ENCODE measurements at places on chromosomes 11 and 22. TPM values are rescaled to one million over a fixed set of nuclear protein-coding genes. Genes with fewer than 3 reads are reported as not detected.

DNA sequence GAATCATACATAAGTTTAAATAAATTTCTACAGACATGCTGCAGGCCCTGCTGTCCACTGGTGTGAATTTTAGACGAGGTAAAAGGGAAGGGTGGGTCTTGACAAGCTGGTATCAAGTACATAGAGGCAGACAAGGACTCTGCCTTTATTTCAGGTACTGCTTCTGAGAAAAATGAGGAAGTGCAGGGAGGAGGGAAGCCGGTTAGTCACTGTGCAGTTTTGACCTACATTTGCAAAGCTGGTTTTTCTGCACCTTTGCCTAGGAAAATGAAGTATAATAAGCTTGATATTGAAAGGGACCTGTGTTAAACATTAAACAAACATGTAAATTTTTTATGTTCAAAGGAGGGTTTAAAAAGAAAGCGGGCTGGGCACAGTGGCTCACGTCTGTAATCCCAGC is 24.6 kb downstream of the TMEM45B start:
- no peak for DNase-seq

GRCh38 chr11:8812438-8812837 is 98.6 kb upstream of the AKIP1 start:
- DNase-seq = no peak

- no peak for DNase-seq
Observed at GRCh38 chr11:20080032-20080685, 80.1 kb downstream of the DBX1 start.

GRCh38 chr11:61954851-61955421 is 4.8 kb downstream of the BEST1 start:
- no peak for DNase-seq

DNA sequence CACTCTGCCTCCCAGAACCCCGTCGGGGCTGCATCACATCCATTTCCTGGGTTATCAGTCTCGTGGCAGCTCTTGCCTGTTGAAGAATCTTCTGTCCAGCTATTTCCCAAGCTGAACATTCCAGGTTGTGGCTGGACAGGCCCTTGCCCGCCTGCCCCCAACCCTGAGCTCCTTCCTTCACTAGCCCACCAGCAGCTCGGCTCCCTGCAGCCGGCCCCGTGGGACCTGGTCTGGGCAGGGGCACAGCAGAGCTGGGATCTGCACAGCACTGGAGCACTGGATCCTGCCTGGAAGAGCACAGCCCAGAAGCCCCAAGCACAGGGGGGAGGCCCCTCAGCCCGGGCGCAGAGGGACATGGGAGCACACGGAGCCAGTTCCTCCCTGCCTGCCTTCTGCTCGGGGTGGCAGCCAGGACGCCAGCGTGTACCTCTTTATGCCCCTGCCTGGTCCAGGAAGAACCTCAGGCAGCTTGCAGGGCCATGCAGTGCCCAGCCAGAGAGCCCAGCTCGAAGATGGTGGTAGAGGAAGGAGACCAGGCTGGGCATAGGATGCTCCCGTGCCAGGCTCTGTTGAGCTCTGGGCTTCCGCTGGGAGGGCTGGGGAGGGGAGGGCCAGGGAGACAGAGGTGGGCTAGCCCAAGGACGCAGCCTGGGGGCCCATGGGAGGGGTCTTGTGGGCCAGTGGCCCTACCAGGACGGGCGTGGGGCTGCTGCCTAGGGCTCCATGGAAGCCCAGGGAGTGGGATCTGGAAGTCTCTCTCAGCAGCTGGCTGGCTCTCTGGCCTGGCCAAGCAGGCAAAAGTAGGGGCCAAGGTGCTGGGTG is 16.6 kb upstream of the GNB1L start:
- DNase-seq = no peak

DNA sequence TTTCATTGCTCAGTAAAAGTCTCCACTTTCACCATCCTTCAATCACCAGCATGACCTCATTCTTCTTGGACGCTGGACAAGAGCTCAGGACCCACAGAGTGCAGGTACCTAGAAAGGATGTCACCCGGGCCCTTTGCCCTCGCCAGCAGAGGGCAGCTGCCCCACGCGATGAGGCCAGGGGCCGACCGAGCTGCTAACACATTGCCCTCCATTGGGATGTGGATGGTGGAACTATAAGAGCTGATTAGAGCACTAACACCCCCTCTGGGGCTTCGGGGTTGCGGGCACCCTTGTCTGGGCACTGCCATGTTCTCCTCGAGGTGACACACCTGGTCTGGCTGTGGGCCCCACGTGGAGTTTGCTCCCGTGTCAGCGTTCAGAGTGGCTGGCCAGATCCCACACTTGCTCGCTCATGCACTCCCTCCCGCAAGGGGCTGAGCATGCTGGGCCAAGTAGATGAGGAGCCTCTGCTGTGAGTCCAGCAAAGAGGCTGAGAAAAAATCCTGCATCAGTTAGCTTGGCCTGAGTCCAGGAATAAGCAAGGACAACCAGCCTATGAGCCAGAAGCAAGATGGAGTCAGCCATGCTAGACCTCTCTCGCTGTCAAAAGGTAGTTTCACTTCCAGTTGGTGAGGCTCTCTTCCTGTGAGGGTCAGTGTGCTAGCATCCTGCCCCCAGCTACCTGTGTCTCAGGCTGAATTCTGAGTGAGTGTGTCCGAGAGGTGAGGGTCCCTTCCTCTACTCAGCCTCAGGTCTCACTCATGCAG is 9.8 kb downstream of the KRTAP5-6 start:
- peak; percentile 23 for DNase-seq

The LAYN gene
- total RNA-seq = 63.2 TPM

The PTGDR2 gene
- total RNA-seq = 0.16 TPM
